Stimulated activated naive CD8-positive, alpha-beta T cell treated with anti-CD3 and anti-CD28 coated beads, Interleukin-15, amount 100 ng/mL, for 72 hours (primary cell): ENCODE measurements at places on chromosomes 16 and 17.

DNA sequence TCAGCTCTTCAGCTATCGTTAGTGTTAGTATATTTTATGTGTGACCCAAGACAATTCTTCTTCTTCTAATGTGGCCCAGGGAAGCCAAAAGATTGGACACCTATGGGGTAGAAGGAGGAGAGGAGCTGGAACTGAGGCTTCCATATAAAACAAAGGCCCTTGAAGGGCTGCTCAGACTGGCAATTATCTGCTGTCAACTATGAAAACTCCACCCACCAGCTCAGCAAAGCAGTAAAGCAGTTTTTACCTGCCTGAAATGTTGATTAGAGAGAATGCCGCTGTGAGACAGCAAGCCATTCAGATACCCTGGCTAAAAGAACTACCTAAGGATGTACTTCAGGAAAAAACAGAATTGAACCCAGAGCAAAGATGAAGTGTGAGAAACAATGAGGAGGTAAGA, 45.9 kb upstream of the GNAO1 start:
- no peak for DNase-seq

DNA sequence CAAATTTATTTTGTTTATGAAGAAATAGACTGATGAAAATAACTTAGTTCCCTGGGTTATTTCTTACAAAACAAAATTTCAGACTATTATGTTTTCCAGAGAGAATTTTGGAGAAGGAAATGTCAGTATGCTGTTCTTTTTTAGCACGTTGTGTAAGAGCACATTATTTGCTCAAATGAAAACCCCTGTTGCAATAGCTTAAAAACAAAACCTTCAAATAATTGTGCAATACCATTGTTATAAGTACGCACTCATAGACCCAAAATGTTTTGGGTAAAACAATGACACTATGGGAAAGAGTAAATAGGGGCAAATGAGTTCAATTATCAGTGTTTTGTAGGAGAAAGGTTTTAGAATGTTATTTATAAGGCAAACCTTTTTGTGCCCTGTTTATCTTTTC, 18.2 kb downstream of the VMP1 start:
- no peak for DNase-seq

- DNase-seq, result no peak
These were observed 27.7 kb upstream of the BCO1 start for GRCh38 chr16:81210807-81211206.

GRCh38 chr16:70781800-70782199, 19.2 kb downstream of the VAC14 start:
- no peak for DNase-seq

GRCh38 chr16:86428729-86429517, 81.4 kb upstream of the FOXF1 start:
- DNase-seq, result no peak

DNA sequence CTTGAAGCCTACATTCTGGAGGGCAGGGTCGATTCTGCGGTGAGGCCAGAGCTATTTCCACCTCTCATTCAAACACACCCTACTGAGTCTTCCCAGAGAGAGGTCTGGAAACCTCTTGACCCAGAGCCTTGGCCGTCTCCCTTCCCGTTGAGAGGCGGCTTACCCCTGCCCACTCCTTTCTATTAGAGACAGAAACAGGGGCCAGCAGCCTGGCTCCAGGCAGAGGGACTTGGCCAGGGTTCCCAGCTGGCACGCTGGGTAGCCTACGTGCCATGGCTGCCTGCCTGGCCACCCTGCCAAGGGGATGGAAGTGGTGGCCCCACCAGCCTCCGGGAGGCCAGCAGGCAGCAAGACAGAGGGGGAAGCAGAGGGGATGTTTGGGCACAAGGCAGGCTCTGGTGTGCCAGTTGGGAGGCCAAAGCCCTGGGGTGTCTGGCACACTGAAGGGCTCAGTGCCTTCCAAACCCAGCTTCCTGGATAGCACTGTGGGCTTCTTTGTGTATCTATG, 6.0 kb downstream of the STAC2 start:
- DNase-seq, result no peak

GRCh38 chr17:71441098-71441497, 679.7 kb upstream of the SOX9 start:
- no peak for DNase-seq

DNA sequence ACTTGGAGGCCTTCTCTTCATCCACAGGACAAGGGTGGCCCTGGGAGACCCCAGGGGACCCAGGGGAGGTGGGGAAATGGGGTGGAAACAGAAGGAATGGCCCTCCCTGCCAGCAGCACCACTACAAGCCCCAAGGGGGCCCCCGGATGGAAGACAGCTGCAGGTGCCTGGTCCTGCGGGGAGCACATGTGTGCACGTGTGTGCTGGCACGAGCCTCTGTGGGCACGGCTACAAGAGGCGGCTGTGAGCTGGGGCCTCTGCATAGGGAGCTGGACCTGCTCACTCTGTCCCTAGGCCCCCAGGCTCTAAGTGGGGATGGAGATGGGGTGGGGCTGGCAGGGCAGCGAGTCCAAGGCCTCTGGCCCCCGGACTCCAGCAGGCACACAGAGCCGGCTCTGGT, 13.2 kb upstream of the AATK start:
- DNase-seq, result no peak

DNA sequence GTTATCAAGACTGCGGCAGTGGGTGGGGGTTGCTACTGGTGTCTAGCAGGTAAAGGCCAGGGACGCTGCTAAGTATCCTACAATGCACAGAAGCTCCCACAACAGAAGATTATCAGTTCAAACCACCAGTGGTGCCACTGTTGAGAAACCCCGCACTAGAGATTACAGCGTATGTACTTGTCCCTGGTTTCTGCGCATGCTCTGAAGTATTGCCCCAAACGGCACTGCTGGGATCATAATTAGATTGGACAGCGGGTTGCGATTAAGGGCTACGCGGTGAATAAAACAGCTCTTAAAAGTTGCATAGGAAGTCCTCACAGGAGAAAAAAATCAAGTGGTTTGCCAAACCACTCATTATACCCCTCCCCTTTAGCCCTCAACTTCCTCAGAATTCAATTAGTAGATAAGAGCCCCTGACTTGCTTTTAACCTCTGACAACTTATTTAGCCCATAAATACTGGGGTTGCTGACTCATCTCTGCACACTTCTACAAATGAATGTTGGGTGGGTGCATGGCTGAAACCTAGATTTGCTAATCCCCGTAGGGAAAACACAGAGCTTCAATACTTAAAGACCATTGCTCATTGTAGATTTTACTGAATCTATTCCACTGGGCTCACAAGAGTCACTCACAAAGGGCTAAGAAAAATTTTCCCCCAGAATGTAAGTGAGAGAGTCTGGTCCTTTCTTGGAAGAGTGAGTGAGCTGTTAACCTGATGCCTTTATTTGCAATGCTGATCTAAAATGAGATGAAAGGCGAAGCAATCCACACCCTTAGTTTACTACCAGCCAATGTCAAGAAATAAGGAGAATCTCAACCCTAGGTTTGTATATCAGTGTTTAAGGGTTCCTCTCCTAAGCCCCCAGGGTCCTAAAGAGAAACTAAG, 91.8 kb downstream of the RGS9 start:
- DNase-seq, result peak; percentile 60

DNA sequence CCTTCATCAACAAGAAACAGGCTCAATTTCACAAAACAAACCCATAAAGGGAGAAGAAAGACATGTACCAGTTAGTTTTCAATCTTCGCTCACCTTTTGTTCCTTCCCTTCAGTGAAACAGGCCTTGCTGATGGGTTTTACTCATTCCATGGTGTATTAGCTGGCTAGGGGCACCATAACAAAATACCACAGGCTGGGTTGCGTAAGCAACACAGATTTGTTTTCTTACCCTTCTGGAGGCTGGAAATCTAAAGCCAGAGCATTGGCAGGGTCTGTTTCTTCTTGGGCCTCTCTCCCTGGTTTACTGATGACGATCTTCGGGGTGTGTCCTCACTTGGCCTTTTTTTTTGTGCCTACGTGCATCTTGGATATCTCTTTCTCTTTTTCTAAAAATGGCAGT, 383.4 kb upstream of the RBFOX1 start:
- no peak for DNase-seq

- DNase-seq, result no peak
These were observed 197.0 kb downstream of the AXIN2 start for GRCh38 chr17:65364438-65364837.

DNA sequence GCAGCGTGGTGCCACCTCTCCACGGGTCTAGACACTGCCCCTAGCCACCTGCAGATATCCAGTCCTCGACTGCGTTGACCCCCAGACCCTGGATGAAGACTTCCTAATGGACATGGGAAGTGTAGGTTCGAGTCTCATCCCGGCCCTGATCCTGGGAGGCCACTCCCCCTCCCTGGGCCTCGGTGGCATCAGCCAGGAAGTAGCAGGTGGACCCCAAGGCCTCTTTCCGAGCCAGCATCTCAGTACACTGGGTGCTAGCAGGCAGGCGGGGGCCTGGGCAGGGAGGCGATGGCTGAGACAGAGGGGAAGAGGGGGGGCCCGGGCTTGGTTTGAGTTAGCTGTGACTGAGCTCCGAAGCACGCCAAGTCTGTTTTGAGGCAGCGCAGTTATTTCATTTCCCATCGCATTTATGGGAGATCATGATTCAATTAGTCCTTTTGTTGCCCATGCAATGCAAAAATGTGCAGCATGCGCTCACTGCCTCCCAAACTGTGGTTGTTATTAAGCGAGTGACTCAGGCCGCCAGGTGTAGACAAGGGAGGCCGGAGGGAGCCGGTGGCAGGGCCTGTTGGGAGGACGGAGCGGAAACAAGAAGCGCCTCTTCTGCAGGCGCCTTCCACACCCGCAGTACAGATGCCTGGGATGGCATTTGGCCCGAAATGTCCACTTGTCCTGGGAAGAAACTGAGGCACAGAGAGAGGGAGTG, 25.3 kb upstream of the ZNF469 start:
- no peak for DNase-seq

DNA sequence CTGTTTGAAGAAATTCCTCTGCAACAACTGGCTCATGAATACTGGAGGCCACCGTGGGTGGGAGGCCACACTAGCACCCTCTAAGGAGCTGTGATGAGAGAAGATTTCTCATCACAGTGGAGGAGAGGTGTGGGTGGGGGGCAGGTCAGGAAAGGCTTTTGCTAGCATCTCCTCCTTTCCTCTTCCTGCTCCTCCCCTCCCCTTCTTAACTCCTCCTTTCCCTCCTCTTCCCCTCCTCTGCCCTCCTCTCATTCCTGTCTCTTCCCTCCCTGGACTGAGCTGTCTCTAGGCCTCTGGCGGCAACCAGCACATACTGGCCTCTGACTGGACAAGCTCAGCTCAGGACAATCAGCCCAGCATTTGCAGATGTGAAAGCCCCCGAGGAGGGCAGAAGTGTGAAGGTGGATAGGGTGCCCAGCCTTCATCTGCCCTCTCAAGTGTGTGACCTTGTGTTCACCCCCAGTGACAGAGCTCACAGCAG, 19.0 kb upstream of the LHX1 start:
- no peak for DNase-seq

GRCh38 chr17:82890339-82890730, 50.5 kb upstream of the ZNF750 start:
- no peak for DNase-seq

DNA sequence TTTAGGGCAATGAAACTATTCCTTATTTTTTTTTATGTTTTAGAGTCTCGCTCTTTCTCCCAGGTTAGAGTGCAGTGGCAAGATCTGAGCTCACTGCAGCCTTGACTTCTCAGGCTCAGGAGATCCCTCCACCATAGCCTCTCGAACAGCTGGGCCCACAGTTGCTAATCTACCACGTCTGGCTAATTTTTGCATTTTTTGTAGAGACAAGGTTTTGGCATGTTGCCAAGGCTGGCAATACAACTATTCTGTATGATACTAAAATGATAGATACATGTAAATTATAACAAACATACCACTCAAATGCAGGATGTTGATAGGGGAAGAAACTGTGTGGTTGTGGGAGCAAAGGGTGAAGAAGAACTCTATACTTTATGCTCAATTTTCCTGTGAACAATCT, 401.3 kb downstream of the ZFHX3 start:
- DNase-seq, result no peak

DNA sequence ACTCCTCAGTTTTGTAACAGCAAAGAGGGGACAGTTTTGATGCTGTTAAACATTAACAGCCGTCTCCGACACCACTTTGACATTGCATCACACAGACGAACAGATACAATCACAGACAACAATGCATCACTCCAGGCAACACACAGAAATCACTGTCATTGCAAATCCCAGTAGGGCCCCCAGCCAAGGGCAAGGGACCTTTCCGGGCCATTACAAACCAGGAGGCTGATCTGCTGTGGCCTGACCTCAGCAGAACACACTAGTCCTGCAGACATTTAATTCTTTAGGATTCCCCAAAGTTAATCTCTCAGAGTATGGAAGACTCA, 136.2 kb upstream of the RCVRN start:
- DNase-seq, result no peak

DNA sequence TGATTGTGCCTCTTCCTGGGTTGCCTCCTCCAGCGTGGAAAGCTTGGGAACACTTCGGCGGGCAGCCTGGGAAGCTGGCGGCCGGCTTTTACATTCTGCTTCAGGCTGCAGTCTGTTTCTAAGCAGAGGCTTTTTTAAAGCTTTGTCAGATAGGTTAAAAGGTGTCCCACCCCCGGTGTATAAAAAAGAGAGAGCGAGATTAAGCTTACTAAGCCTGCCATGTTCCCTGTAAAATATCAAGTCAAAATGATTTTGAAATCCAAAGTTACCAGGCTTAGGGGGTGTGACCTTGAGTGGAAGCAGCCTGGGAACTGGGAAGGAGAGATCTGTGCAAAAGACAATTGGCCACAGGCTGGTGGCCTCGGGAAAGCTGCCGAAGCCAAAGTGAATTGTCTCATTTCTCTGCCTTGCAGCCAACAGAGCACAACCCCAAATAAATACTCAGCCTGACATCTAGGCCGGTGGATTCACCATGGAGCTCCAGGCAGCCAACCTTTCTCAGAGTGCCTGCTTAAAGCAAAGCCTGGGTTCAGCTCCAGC, 254.5 kb downstream of the FTO start:
- DNase-seq, result no peak

- DNase-seq, result no peak
These were observed 688 bp downstream of the CA10 start for GRCh38 chr17:52157603-52158449.

- DNase-seq, result no peak
These were observed 28.3 kb downstream of the PLCD3 start for GRCh38 chr17:45104029-45104428.

- DNase-seq, result no peak
These were observed 39.1 kb downstream of the CCDC57 start for GRCh38 chr17:82173351-82174041.

- DNase-seq, result no peak
These were observed 6.6 kb downstream of the MIS12 start for GRCh38 chr17:5492970-5493369.

DNA sequence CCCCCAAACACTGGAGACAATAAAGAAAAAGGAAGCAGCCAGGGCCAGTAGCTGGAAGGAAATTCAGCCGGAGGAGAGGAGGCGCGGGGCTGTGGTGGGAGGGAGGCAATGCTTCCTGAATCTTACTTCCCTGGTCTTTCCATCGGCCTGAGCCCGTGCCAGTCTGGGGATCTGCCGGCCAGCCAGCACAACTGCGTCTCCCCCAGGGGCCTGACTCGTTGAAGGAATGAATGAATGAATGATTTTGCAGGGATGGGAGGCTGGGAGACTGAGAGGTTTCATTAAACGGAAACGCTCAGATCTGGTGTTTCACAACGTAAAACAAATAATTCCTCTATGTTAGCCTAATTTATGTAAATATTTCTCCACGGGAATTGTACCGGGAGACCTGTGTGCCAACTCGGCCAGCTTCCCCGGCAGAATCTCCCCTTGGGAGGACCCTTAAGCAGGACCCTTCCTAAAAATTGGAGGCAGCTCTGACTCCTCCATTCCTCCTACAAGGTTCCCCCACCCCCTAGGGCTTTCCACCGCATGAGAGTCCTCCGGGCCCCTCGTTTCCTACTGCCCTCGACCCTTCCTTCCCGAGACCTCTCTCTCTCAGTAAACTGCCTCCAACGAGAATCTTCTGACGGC, 1.3 kb upstream of the BAIAP2 start:
- DNase-seq, result no peak
